ENCODE measurements at places on chromosomes 5 and 9.

- no peak for DNase-seq
Observed at GRCh38 chr5:31366941-31367340, 165.0 kb downstream of the DROSHA start.

DNA sequence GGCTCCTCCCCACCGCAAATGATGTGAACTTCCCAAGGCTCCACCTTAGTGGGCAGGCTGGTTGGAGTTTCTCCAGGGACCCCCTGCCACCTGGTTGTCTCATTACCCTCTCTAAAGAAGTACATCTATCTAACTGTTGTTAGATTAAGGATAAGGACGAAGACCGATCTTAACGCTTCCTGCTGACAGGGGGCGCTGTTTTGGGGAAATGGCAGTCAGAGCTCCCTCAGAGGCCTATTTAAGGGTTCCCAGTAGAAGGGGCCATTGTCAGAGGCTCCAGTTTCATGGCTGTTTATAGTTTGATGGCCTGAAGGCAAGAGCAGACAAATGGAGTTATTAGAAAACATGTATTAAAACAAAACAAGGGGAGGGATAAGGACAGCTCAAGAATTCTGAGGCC lies 100.1 kb downstream of the SPEF2 start:
- DNase-seq = no peak

DNA sequence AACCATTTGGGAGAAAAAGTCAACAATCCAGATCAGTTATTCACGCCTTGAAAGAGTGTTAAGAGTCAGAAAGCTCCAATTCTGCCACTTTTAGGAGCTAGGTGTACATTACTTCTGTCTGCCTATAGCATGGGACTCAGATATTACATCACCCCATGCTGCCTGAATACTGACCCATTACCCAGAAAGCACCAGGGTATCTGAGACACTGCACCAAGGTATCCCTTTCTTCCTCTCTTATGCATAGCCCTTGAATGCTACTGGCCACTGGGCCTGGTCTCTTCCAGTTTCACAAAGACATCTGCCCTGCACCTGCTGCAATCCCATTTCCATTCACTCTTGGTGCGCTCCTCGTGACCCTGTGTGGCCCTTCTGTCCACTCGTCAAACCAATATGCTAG lies 2.6 kb downstream of the STRBP start:
- no peak for DNase-seq

DNA sequence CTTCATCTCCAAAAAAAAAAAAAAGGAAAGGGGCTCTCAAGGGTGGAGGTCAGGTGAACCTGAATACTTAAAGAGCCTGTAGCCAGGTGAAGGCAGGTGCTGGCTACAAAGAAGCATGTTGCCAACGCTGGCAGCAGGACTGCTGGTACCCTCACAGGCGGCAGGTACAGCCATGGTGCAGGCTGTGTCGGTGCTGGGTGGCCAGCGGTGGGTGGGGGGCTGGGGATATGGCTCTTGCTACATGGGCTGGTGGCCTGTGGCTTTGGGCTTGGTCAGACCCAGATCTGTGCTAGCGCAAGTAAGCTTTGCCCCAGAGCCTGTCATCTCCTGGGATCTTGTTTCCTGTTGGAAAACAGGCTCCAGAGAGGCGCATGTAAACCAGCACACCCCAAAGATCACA lies 86.3 kb upstream of the PHYKPL start:
- no peak for DNase-seq

DNA sequence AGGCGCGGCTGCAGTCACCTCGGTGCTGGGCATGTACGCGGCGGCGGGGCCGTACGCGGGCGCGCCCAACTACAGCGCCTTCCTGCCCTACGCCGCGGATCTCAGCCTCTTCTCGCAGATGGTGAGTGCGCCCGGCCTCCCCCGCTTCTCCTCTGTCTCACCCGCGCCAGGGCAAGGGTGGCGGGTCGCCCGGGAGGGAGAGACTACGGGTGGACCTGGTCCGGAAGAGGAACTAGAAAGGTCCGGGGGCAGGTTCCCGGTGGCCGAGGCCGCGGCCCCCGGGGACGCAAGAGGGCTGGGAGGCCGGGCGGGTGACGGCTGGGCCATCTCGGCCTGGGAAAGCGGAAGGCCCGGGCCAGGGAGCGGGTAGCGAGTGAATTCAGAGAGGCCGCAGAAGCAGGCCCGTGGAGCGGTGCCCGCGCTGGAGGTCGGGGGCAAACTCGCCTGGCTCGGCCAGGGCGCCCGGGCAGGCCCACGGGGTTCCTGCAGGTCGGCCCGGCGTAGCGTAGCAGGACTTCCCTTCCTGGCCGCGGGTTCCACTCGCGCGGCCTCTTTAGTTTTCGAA lies 711 bp downstream of the IRX1 start:
- no peak for DNase-seq

DNA sequence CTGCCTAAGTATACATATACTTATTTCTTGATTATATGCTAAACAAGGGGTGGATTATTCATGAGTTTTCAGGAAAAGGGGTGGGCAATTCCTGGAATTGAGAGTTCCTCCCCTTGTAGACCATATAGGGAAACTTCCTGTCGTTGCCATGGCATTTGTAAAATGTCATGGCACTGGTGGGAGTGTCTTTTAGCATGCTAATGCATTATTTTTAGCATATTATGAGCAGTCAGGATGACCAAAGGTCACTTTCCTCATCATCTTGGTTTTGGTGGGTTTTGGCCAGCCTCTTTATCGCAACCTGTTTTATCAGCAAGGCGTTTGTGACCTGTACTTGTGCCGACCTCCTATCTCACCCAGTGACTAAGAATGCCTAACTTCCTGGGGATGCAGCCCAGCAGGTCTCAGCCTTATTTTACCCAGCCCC lies 80.9 kb downstream of the ALDH7A1 start:
- DNase-seq = no peak
